Neural progenitor cell (in vitro differentiated cells): ENCODE measurements at places on chromosomes 5 and 9.

- DNase-seq, result peak; percentile 6
These were observed 197.6 kb upstream of the RASA1 start for GRCh38 chr5:87069974-87070608.

GRCh38 chr5:136080483-136081216 lies 51.9 kb downstream of the TGFBI start:
- DNase-seq, result peak; percentile 85

DNA sequence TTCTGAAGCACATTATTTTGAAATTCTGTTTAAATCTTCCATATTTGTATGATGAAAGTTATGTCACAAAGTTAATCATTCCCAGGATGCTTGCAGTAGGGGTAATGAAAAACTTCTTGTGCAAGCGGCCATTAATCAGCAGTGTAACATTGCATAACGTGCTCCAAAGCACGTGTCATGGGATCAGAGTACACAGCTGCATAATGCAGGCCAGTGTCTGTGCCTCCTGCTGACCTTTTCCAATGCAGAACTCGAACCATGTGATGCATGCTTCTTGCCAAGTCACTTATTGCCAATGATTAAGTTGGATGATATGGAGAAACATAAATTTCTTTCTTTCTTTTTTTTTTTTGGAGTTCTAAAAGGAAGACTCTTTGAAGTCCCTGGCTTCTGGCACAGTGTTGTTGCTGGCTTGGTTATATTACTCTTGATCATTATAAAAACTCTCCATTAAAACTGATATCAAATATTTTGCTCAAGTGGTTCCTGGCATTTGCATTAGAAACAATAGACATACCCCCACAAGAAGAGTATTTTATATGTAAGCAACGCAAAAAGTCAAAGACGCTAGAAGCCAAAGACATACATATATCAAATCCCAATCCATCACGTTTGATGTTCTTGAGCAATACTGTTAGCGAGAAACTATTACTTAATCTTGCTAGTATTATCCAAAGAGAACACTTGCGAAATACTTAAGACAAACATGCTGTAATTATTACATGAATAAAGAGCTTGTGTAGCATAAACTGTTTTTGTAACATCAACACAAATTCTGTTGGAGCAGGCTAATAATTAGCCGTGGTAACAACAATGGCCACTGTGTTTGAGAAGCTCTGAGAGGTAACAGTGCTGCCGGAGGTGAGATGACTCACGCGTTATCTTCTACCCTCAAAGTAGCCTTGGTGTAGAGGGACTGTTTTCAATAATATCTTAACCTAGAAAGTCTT lies 164.2 kb downstream of the AUH start:
- DNase-seq, result no peak

- DNase-seq, result no peak
These were observed 43.3 kb upstream of the RASEF start for GRCh38 chr9:83106263-83106662.

- DNase-seq, result no peak
These were observed 162.8 kb downstream of the ADAMTSL1 start for GRCh38 chr9:18636781-18637180.

GRCh38 chr5:127916885-127917573 lies 166.5 kb upstream of the SLC12A2 start:
- DNase-seq, result no peak

DNA sequence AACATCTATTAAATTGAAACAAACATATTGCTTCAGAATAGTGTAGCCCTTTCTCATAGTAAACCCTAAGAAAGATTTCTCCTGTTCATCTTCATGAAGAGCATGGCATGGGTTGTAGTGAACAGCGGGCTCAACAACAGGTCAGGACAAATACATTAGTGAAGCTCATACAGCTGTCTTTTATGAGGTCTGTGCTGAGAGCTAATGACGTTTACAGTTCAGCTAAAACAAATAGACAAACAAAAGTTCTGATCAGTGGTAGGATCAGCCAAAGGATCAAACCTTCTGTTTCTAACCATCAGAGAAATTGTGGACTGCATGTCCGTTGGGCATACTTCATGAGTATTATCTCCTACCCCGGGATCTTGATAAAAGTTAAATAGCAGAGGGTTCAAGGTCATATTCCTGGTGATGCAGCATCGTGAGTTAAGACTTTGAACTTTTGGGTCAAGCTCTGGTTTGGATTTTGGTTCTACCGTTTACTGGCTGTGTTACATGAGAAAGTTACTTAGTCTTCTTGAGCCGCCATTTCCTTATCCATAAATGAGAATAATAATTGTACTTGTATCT lies 37.9 kb downstream of the ACO1 start:
- no peak for DNase-seq

- no peak for DNase-seq
These were observed 39.7 kb downstream of the CDC42SE2 start for GRCh38 chr5:131303537-131303936.

GRCh38 chr5:65544473-65544872 lies 18.5 kb downstream of the CENPK start:
- DNase-seq, result no peak

GRCh38 chr5:3230254-3230653 lies 365.4 kb upstream of the IRX1 start:
- no peak for DNase-seq

GRCh38 chr5:135559354-135559753 lies 19.4 kb downstream of the CXCL14 start:
- no peak for DNase-seq

DNA sequence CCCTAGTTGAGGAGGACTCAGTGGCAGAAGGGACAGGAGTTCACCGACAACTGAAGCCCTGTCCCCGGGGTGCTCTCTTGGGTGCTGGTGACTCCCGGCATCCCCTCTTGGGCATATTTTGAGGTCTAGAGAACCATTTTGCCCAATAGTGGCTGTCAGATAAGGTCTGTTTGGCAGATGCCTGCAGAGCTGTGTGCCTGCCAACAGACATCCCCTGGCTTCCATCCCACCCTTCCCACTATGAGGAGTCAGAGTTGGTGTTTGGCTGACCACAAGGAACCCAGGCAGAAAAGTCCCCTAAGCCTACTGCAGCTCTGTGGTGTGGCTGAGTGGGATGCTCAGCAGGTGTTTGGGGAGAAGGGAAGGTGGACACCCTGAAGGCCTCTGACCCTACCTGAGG lies 207.0 kb downstream of the AUH start:
- DNase-seq, result no peak
